NCI-H774 (cell line): ENCODE measurements at places on chromosomes 5 and 9.

- no peak for DNase-seq
Measured at GRCh38 chr9:89839449-89839848, 234.6 kb downstream of the GADD45G start.

DNA sequence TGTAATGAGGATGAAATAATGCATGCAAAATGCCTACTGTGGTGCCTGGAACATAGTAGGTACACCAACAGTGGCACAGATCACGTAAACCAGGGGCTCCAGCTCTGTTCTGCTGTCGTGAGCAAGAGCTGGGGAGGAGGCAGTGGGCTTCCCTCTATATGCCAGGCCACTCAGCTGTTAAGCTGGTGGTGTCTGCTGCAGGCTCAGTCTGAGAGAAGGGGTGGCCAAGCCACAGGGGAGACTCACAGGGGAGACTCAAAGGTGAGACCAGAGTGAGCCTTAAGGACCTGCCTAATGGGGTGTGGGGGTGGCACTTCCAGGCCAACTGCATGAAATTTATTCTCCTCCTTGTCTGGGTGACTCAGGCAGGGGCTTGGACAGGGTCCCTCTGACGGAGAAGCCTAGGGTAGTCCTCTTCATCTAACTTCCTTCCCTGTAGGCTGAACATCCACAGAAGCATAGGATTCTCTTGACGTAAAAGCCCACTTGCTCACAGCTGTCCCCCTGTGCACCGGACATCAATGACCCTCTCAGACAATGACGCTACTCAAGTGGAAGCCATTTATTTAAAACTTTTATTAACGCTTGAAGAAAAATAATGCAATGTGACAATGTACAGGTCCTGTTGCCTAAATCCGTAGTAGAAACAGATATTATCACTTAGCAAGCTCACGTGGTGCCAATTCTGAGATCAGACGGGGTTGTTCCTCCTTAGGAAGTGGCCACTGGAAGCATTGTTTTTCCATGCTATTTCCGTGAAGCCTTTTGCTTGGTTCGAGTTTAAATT is 13.9 kb downstream of the STC2 start:
- no peak for DNase-seq

GRCh38 chr9:125889476-125890419 is 142.6 kb downstream of the PBX3 start:
- peak; percentile 76 for DNase-seq

- DNase-seq = no peak
Measured at GRCh38 chr9:30310711-30311110, 2073.7 kb upstream of the ACO1 start.

DNA sequence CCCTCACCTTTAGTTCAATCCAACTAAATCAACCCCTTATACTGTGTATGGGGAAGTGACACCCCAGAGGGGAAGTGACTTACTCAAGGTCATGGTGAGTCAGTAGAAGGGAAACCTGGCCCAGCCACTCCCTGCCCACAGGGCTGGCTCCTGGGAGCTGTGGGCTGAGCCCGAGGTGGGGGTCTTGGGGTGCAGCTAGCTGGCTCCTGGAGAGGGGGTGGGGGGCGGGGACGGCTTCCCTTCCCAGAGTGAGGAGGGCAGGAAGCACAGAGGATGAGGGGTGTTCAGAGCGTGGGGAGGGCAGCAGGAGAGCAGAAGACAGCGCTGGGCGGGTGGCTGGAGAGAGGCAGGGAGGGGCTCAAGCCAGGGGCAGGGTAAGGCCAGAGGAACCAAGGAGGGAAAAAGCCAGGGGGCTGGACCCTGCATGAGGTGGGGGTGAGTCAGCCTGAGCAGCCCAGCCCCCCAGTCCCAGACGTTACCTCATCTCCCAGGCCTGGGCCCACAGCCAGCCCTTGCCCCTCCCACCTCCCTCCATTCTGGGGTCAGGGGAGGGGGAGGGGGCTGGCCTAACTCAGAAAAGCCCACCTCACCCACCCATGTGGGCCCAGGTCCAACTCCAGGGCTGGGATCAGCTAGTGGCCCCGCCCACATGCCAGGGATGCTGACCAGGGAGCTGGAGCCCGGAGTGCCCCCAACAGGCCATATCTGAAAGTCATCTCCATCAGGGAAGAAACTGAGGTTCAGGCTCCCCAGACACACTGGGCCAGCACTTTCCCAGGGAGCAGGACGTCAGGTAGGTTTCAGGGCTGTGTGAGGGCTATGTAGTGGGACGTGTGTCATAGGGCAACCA is 2.8 kb downstream of the PDLIM7 start:
- no peak for DNase-seq

DNA sequence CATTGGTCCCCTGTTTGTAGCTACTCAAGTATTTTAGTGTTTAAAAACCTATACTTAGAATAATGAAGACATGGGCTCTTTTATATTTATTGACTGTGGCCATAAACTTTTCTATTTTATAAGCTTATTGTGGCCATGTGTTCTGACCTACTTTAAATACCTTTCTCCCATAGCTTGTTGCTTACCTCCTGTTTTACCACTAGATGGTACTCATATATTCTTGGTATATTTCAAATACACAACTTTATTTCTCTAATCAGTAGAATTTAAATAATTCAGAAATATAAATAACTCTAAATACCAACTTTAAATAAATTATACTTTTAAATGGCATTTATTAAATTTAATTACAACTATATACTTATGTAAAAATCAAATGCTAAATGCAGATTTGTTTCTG is 498.0 kb downstream of the PRDM9 start:
- DNase-seq = no peak

DNA sequence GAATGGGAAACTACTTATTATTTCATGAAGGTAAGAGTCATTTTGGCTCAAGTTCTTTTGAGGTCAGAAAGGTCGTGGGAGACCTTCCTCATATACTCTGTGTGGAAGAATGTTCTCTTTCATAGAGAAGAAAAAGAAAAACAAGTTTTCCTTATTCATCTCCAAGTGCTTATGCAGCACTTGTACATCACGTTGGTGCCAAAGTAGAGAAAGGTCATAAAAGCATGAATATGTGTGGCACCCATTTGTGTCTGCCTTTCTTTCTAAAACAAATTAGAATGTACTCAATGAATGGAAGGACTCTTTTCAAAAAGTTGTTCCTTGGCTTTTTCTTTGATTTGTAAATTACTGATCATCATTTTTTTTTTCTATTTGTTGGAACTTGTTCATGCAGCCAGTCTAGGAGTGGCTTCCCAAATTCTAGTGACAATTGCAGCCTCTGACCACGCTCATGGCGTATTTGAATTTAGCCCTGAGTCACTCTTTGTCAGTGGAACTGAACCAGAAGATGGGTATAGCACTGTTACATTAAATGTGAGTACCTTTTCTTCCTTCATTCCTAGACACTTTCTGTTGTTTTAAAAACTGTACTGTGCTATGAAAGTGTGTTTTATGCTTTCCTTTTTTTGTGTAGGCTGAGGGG is 122.4 kb downstream of the ADGRV1 start:
- no peak for DNase-seq

DNA sequence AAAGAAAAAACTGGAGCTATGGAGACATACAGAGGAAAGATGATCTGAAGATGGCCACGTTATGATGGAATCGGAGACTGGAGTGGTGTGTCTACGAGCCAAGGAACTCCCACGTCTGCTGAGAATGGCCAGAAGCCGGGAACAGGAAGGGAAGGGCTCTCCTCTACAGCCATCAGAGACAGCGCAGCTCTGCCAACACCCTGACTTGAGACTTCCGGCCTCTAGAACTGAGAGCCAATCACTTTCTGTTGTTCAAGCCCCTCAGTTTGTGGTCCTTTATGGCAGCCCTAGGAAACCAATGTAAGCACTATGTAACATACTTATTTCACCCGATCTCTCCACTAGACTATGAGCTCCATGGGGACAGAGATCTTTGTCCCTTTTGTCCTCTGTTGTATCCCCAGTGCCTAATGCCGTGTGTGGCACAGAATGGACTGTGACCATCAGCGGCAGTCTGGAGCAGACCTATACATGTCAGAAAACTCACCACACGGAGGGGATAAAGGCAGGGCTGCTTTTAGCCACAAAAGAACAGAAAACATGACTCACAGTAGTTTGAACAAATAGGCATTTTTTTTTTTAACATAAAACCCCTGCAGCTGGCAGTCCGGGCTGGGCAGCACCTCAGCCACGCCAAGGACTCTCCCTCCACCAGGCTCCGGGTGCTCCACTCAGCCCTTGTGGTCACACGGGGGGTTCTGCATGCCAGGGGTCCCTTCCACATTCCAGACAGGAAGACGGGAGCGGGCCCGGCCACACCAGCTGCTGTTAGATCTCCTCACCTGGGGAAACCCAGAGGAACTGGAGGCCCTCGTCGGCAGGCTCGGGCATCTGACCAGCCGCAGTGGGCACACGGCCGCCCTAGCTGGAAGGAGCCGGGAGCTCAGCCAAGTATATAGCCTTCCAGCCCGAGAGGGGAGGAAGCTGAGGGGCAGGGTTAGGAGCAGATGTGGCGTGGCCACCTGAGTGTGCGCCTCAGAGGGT is 16.1 kb upstream of the MXD3 start:
- DNase-seq = no peak

DNA sequence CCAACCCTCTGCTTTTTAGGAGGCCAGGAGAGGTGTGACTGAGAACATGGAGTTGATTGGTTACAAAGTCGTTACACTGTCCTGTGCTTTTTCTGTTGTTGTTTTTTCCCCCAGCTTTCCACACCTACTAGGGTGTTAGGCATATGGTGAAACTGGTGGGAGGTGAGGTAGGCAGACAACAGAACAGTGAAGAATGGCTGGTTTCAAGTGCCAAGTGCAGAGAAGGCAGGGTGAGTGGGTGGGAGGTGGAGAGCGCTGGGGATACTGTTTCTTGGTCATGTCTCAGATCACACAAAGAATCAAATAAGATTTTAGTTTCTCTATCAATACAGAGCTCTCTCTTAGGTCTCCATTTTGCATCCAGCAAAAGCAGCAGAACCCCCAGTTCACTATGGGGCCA is 2.2 kb upstream of the SPTAN1 start:
- DNase-seq = no peak

- DNase-seq = no peak
Measured at GRCh38 chr5:113054899-113055298, 78.3 kb downstream of the DCP2 start.

- no peak for DNase-seq
Measured at GRCh38 chr9:91258451-91258850, 103.3 kb downstream of the AUH start.

GRCh38 chr5:138966236-138966985 is 91.3 kb upstream of the LRRTM2 start:
- DNase-seq = no peak

GRCh38 chr5:176548967-176549444 is at the start of gene CDHR2:
CDHR2 (plus strand) TSS chr5:176549342; CDS start chr5:176565353, 16,011 bp downstream.
- no peak for DNase-seq

DNA sequence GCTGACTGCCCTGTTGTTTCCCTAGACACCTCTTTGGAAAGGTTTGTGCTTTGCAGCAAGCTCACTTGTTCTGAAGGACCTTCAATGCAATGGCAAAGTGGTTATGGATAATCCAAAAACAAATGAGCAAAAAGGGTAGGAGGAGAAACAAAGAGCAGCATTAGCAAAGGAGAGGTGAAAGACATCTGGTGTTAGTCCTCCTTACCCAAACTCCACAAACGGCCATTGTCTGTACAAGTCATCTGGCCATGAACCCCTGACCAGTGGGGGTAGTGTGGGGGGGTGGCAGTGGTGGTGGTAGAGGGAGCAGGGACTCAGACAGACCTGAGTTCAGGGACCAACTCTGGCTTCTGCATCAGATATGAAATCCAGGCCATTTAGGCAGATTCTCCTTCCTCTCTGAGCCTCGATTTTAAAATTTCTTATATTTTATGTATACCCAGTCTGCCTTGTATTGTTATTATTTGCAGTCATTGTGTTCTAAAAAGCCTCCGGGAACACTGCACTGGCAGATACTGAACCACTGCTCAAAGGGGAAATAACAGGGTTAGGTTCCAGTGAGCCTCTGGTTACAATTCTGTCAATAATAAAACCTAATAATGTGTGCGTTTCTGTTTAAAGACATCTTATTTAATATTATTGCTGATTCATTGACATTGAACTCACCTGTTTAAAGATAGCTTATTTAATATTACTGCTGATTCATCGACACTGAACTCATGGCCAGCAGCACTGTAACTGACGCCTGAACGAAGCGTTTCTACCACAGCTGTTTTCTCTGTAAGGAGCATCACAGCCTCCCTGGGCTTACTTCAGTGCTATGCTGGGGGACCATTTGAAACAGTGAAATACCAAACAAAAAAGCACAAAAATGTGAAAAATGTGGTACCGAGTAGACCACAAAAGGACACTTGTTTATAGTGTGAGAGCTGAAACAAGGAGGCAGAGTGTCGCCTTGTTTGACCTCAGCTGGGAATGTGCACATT is 156.0 kb downstream of the SEC61B start:
- no peak for DNase-seq

DNA sequence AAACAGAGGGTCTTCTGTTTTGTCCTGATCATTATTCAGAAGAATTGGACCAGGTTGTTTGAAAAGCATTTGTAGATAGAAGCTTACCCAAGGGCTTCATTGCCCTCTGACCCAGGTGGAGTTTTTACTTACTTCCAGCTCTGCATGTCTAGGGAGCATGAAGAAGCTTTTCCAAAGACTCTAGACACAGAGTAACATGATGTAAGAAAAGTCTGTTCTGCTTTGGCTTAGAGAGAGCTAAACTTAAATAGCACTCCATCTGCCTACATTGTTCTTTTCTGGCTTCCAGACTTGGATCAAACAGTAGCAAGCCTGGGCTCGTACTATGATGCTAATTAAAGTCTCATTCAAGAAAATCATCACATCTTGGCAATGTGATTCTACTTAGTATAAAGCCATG is 112.1 kb downstream of the SNCAIP start:
- DNase-seq = no peak

DNA sequence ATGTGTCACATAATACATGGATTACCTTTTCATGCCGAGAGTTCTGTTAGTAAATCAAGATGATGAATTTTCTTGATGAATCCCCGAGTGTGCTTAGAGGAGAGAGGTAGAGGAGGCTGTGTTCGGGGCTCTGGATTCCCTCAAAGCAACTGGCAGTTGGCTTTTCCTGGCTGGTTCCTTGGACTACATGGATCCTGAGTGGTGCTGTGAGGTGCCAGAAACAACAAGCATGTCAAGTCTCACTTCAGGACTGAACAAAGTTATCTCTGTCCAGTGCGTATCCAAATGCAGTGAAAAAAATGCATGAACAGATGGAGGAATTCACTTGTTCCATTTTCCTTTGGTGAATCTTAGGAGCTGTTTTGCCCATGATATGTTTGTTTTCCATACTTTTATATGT is 231.7 kb downstream of the FBXL7 start:
- DNase-seq = no peak

DNA sequence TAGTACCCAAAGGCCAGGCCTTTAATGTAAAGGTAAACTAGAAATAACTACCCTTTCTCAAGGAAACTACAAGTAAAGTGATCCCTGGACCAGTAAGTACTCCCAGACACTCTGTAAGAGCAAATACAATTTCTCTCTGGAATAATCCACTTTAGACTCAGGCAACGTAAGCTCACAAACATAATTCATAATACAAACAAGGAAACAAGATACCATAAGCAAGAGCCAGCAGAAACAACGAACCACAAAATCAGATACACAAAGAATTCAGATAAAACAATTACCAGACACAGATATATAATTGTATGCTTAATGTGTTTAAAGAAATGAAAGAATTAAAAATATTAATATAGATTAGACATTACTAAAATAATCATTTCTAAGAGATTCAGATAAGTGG is 12.1 kb downstream of the ERAP1 start:
- no peak for DNase-seq

- DNase-seq = peak; percentile 46
Measured at GRCh38 chr9:32581512-32582143, 8.7 kb upstream of the NDUFB6 start.

- no peak for DNase-seq
Measured at GRCh38 chr9:94867281-94867841, 140.9 kb downstream of the AOPEP start.

GRCh38 chr5:8350644-8351339 is 481.8 kb downstream of the MTRR start:
- no peak for DNase-seq
